ENCODE measurements at places on chromosomes 16 and 17. TPM values are rescaled to one million over a fixed set of nuclear protein-coding genes. Genes with fewer than 3 reads are reported as not detected.

The NPIPB9 gene
- polyA plus RNA-seq = 1.7 TPM

The PRPSAP2 gene
- polyA plus RNA-seq = 53.7 TPM

The HNF1B gene
- 120 TPM for polyA plus RNA-seq

The DPEP1 gene
- 62.6 TPM for polyA plus RNA-seq

The ICAM2 gene
- polyA plus RNA-seq = 30.0 TPM

The CHTF18 gene
- polyA plus RNA-seq = 35.4 TPM

The POLDIP2 gene
- polyA plus RNA-seq = 92.1 TPM

The SLC16A5 gene
- polyA plus RNA-seq = 38.4 TPM

Data from renal cortex interstitium (tissue), 15 donors.